SW 1271 (cell line): ENCODE measurements at places on chromosomes 11 and 22.

GRCh38 chr22:44179196-44179988 is 1.3 kb upstream of the PARVG start:
- no peak for DNase-seq

DNA sequence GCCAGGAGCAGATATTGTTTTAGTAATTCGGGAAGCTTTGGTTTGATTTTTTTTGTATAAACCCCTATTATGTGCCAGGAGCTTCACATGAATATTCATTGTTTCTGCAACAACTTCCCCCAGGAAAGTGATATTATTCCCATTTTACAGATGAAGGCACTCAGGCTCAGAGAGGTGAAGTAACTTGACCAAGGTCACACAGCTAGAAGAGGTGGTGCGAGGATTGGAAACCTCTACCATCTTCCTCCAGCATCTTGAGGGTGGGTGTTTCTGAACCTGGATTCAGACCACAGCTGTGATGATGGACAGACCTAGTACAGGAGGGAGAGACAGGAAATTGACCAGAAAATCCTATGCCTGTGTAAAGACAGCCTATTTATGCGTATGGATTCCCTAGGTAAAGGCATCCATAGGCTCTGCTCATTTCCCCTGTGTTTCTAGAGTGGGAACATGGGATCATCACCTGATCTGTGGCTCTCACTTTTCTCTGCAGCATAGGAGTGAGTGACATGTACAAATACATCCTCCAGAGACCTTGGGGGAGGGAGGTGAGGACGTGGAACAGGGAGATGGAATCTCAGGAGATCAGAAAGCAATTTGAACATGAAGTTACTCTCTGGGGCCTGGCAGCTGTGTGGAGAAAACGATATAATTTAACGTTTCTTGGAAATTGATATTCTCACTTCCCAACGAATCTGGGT is 81.4 kb downstream of the TSPAN18 start:
- DNase-seq: no peak

GRCh38 chr11:90134478-90135003 is at the start of gene NAALAD2:
Gene NAALAD2, plus strand, starts transcription at chr11:90134663. Its CDS starts 96 bp downstream, at chr11:90134759.
- DNase-seq: no peak

- peak; percentile 3 for DNase-seq
These were observed 297.7 kb upstream of the CCDC90B start for GRCh38 chr11:83583757-83584366.

GRCh38 chr22:25094579-25094978 is 105.1 kb upstream of the CRYBB3 start:
- no peak for DNase-seq

- DNase-seq: no peak
These were observed 112.4 kb downstream of the LDLRAD3 start for GRCh38 chr11:36056160-36056751.

DNA sequence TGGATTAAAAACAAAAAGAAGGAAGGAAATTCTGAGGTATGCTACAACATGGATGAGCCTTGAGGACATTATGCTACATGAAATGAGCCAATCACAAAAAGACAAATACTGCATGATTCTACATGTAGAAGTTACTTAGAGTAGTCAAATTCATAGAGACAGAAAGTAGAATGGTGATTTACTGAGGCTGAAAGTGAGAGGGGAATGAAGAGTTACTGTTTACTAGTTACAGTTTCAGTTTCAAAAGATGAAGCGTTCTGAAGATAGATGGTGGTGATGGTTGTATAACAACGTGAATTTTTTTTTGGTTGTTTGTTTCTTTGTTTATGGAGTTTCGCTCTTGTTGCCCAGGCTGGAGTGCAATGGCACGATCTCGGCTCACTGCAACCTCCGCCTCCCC is 9.5 kb downstream of the OR5P2 start:
- no peak for DNase-seq

DNA sequence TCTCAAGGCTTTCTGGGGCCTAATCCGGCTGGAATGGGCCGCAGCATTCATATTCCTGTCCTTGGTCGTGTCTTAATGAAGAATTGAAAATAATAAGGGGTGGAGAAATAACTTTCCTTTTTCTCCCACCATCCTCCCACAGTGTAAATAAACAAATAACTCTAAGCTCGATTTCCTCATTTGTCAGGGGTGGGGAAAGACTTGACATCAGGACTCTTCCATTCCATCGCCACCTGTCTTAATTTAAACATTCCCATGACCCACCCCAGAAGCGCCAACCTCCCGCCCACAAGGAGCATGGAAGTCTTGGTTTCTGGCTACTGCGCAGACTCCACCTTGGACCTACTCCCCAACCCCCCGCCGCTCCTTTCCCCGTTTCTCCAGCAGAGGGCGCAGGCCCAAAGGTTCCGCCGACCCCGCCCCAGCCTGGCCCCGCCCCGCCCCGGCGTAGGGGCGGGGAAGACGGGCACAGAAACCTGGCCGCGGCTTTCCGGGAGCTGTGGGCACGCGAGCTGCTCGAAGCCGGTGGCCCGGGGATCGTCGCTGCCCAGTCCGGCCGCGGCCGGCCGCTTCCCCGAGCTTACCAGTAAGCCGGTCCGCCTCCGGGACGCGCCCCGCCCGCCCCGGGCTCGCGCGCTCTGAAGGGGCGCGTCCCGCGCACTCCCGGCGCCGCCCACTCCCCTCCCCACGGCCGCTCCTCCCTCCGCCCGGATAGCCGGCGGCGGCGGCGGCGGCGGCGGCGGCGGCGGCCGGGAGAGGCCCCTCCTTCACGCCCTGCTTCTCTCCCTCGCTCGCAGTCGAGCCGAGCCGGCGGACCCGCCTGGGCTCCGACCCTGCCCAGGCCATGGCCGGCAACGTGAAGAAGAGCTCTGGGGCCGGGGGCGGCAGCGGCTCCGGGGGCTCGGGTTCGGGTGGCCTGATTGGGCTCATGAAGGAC is at the start of gene CBL:
CBL (plus strand) TSS at position 766 of the 937 bp plus-strand sequence; CDS start at position 845, 79 bp downstream.
- DNase-seq: peak; percentile 82

- no peak for DNase-seq
These were observed 82.7 kb downstream of the TP53I11 start for GRCh38 chr11:44868021-44868420.

GRCh38 chr11:14119357-14119756 is 156.8 kb downstream of the SPON1 start:
- DNase-seq: no peak

DNA sequence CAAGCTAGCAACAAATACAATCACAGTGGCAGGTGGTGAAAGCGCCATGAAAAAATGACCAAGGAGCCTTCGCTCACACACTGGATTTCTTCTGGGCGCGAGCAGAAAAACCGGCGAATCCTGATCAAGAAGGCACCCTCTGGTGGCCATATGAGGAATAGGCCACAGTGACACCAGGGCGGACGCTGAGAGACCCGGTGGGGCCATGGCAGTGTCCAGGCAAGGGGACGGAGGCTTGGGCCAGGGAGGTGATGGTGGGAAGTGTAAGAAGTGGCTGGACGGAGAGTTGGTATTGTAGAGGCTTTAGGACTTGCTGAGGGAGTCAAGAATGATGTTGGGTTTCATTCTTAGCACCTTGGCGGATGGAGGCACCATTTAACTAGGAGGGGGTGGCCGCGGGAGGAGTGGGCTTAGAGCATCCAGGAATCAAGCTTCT is 16.9 kb upstream of the RAC2 start:
- no peak for DNase-seq

GRCh38 chr22:40911772-40912171 is 39.4 kb upstream of the RBX1 start:
- no peak for DNase-seq

GRCh38 chr22:49247194-49247924 is 580.3 kb downstream of the BRD1 start:
- no peak for DNase-seq

DNA sequence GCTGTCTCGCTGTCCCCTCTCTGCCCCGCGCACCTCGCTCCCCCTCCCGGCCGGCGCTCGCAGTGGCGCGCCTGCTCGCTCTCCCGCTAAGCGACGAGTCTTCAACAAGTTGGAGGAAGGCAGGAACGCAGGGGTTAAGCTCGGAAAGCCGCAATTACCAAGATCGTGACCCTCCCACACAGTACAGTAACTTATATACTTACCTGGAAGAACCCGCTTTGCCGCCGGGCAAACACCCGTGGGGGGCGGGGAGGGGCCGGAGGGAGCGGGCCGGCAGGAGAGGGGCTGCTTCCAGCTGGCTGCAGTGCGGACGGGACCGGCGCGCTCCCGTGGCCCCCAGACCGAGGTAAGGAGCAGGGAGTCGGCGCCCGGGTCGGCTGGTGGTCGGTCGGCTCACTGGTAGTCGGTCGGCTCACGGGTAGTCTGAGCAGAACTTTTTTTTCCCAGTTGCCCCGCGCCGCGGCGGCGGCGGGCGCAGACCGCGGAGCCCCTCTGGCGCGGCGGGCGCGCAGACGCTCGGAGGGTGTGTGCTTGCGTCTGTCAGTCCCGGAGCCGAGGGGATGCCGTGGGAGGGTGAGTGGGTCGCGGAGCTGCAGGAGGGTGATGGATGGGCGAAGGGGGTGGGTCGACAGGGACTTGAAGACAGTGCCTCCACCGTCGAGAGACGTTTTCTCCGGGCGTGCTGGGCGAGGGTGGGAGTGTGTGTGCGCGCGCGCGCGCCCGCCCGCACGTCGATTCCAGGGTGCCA is 101.2 kb upstream of the HSD17B12 start:
- DNase-seq: peak; percentile 57

GRCh38 chr22:28428271-28428670 is 251.4 kb downstream of the TTC28 start:
- DNase-seq: no peak

DNA sequence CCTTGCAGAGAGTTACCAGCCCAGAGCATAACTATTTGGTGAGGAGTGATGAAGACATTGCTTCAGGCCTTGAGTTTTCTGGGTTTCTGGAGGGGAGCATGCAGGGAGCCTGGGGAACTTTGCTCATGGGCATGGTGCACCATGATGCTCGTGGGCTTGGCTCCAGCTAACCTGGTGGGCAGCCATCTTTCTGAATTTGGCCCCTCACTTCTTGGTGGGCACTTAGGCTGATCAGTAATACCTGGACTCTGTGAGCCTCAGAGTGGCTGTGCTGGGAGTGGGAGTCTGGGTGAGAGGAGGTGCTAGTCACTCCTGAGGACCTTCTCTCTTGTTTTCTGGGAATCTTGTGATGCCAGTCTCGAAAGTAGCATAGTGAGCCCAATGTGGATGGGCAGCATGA is 30.6 kb downstream of the AMPD3 start:
- DNase-seq: no peak

GRCh38 chr11:76159983-76160661 is 46.2 kb downstream of the WNT11 start:
- DNase-seq: no peak

DNA sequence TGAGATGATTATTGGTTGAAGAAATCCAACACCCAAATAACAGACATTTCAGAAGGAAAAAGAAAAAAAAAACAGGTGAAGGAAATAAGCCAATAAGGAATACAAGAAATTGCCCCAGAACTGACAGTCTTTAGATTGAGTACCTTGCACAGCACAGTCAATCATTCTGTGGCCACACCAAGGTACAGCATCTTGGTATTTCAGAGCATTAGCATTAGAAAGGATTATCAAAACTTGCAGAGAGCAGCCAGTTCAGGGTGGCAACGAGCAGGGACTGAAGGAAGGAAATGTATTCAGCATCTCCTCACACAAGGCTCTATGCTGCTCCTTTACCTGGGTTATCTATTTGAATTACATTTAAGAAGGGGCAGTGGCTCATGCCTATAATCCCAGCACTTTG is 2.1 kb downstream of the ADA2 start:
- DNase-seq: no peak

GRCh38 chr11:11220786-11221185 is 132.3 kb downstream of the CSNK2A3 start:
- DNase-seq: no peak

- DNase-seq: no peak
These were observed 25.0 kb upstream of the EXPH5 start for GRCh38 chr11:108618529-108618928.

- no peak for DNase-seq
These were observed 6.0 kb downstream of the ANKK1 start for GRCh38 chr11:113393501-113393985.

DNA sequence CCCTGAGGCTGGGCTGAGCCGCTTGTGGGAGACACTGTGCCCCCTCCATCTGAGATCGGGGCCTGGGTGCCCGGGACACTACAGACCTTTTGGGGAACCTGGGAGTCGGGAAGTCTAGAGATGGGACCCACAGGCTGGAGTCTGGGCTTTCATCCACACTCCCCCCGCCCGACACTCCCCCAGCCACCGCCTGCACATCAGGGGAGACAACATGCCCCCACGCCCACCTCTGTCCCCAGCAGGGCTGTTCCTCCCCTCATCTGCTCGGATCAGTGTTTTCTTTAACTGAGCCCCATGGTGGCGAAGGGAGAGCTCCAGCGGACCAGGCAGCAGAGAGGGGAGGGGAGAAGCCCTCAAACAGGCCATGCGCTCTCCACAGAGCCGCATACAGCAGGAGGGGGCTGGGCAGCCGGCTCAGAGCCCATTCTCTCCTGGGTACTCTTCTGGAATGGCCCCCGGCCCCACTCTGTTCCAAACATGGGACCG is 174.7 kb downstream of the IGLL1 start:
- no peak for DNase-seq

GRCh38 chr11:73335204-73335923 is 27.3 kb downstream of the ARHGEF17 start:
- DNase-seq: peak; percentile 67

GRCh38 chr11:10858439-10859325 is 829 bp upstream of the ZBED5 start:
- peak; percentile 57 for DNase-seq

DNA sequence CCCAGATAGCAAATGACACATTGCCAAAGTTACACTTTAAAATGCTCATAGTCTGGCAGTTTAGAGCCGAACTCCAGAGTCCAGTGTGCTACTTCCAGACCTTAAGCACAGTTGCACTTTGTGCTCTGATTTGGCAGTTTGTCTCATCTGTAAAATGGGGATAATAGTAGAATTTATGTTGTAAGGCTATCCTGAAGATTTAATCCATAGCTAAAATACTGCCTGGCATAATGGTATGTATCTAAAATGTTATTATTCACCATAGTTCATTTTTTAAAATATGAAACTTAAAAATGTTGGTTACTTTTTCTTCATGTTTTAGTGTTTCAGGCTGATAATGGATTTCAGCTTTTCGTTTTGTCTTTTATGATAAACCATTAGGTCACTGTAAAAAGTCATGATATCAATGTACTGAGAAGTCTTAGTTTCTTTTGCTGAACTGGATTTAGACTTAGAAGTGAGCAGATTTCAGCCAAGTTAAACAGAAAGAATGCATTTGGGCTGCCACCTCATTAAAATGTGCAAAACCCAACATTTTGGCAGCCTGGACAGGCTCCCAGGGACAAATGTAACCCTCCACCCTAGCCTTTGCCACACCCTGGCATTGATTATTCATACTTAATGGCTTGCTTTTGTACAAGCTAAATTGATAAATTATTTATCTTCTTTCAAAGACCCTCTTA is 933 bp downstream of the OLFML1 start:
- no peak for DNase-seq

- DNase-seq: no peak
These were observed 137.3 kb upstream of the RASSF10 start for GRCh38 chr11:12871788-12872321.

DNA sequence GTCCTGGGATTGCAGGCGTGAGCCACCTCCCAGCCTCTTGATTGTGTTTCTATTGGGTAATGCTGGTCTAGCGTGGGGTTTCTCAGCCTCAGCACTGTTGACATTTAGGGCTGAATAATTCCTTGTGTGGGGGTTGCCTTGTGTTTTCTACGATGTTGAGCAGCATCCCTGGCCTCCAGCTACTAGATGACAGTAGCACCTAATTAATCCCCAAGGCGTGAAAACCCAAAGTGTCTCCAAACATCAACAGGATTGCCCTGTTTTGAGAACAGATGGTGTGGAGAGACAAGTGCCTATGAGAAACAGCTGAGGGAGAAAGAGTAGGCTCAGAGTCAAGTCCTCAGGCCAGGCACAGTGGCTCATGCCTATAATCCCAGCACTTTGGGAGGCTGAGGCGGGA is 67.2 kb downstream of the SGSM1 start:
- no peak for DNase-seq
